LHCN-M2 (cell line): ENCODE measurements at places on chromosomes 7 and 10. TPM values are rescaled to one million over a fixed set of nuclear protein-coding genes. Genes with fewer than 3 reads are reported as not detected.

MCM10 gene
- 26.1 and 29.6 TPM in 2 replicates for total RNA-seq

MAT1A gene
- not detected in 2 replicates for total RNA-seq

SCART1 gene
- 0.57 and 1.0 TPM in 2 replicates for total RNA-seq

TMEM236 gene
- total RNA-seq = under 0.01 TPM in 2 replicates

- DNase-seq = peak; percentile 88
Observed at GRCh38 chr7:105196473-105196872, 182.5 kb downstream of the KMT2E start.

DNA sequence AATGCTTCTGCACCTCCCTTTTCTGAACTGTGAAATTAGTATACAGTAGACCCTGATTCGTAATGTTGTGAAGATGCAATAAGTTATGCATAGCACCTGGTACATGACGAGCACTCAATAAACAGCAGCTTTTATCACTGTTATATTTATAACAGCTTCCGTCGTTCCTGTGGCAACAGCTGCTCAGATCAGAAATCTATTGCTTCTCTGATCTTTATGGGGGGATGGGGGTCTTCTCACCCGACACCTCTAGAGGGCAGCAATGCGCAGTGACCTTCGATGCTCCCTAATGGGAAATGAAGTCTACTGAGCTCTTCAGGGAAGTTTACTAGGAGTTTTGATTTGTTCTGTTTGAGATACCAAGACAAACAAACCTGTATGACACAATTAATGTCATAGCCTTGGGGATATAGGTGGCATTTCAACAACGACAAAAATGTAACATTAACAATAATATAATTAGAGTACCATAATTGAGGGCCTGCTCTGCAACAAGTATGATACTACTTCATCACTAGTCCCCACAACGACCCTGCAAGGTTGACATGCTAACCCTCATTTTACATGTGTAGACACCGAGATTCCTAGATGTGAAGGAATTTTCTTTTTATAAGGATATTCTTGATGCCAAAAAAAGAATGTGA is 289.6 kb downstream of the SFMBT2 start:
- peak; percentile 1 for DNase-seq

DNA sequence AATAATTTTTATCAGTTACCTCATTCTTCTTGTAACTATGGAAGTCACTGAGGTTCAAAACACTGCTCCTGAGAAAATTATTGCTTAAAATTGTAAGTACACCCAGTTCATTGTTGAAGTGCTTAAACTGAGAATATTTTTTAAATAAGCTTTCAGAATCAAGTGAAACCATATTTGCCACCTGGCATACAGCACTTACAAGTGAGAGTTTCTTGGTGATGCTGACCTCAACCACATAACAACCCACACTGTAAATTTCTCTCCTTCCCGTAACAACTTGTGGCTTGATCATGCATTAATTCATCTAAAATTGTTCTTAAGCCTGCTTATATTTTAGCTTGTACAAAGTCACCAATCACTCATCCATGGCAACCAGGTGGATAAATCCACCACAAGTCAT is 34.0 kb downstream of the IMMP2L start:
- no peak for DNase-seq
